ENCODE measurements at places on chromosomes 13 and 19.

GRCh38 chr19:3801412-3802096 is 15.4 kb upstream of the MATK start:
- no peak for DNase-seq

GRCh38 chr19:49830766-49831165 is 12.7 kb downstream of the MED25 start:
- DNase-seq = no peak

- no peak for DNase-seq
Measured at GRCh38 chr19:29193155-29193554, 19.8 kb downstream of the UQCRFS1 start.

DNA sequence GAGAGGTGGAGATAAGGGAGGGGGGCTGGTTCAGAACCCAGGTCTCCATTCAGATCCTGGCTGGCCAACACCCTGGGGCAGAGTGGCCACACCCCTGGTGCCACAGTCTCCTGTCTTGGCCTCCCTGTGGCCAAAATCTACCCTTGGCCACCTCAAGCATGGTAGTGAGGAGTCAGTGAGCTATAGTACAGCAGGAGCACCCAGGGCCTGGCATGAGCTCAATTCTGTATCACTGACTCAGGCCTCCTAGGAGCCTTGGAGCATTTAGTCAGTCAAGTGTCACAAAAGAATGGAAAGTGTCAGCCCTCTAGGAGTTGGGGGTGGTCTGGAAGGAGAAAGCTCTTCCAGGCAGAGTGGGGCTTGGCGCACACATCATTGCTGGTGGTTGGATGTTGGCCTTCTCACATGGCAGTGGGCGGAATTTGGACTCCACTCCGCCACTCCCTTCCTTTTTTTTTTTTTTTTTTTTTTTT is 6.6 kb upstream of the CD79A start:
- DNase-seq = no peak

- DNase-seq = no peak
Measured at GRCh38 chr19:18401580-18402112, 4.2 kb upstream of the LRRC25 start.

DNA sequence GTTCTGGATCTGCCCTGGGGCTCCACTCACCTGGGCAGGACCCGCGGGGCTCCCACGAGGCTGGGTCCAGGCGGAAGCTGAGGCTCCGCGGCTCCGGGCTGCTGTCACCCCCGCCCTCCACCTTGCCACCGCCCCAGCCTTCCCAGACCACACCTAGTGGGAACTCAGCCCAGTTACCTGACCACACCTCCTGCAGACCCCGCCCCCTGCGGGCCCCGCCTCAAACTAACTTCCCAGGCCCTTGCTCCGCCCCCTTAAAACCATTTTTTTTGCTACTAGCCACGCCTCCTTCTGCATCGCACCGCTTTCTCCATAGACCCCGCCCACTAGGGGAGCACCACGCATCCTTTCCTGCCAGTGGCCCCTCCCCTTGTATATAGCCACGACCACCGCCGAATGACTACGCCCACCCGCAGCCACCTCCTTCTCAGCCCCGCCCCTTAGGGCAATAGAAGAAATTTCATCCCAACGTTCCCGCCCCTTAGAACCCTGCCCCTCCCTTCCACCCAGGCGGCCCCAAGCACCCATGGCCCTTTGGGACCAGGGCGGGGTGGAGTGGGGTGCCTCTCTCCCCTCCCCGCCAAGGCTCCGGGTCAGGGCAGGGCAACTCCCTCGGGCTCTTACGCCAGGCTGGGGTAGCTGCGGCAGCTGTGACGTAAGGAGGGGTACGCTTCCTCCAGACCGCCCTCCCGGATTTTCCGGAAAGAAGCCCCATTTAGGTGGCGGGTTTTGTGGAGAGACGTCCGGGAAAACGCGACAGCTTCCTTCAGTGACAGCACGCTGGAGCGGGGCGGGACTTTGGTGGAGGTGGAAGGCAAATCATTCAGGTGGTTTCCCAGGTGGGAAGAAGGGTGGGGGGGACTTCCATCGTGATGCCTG is at the start of gene SH2D3A:
TSS of gene SH2D3A (minus strand) at position 79 of the 879 bp plus-strand sequence. CDS start 3,687 bp downstream, outside the sequence.
- no peak for DNase-seq

GRCh38 chr13:33865945-33866344 is 48.0 kb downstream of the RFC3 start:
- DNase-seq = no peak

- DNase-seq = no peak
Measured at GRCh38 chr19:30144242-30144758, 202.3 kb downstream of the URI1 start.

DNA sequence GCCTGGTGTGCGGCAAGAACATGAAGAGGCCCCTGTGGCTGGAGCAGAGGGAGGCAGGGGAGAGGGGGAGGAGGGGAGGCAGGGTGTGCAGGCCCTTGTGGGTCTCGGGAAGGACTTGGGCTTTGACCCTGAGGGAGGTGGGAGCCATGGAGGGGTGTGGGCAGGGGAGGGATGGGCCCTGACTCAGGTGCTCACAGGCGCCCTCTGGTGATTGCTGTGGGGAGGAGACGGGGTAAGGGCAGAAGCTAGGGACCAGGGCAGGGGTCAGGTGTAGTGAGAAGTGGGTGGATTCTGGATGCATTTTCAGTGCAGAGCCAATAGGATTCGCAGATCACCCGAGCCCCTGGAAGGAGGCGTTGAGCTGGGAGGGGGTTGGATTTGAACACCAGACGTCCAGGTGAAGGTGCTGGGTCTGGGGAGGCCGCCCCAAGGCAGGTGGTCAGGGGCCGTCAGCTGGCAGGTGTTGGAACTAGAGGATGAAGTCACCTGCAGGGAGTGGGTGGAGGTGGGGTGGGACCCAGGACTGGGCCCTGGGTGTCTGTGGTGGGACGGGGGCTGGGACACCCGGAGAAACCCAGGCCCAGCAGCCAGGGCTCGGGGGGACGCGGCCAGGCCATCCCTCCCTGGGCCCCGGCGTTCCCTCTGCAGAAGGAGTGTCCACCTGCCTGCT is 185.4 kb downstream of the KDM4B start:
- no peak for DNase-seq

- no peak for DNase-seq
Measured at GRCh38 chr13:46679369-46680120, 117.4 kb downstream of the ESD start.

GRCh38 chr19:44927746-44928145 is 13.3 kb downstream of the APOC1 start:
- no peak for DNase-seq

GRCh38 chr13:20193907-20194631 is 1.3 kb upstream of the GJB2 start:
- DNase-seq = no peak

GRCh38 chr13:87537951-87538350 is 133.2 kb upstream of the SLITRK5 start:
- no peak for DNase-seq

- no peak for DNase-seq
Measured at GRCh38 chr19:50325310-50326100, 3.7 kb downstream of the KCNC3 start.

DNA sequence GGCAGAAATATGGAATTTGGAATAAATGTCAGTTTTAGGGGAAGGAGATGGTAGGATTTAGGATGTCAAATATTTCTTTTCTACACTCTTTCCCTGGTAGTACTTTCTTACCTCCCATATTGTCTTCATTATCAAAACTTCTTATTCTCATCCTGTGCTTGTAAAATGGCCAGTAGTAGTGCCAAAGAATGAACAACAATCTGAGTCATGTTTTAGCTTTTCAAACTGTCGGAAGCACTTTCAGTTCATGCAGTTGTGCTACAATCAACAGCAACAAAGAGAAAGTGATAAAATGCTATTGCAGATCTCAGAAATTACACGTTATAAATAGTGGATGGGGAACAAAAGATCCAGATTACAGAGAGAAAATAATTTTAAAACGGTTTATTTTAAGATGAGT is 193.7 kb upstream of the RXFP2 start:
- no peak for DNase-seq

- DNase-seq = no peak
Measured at GRCh38 chr13:93227280-93227877, 772 bp downstream of the GPC6 start.

DNA sequence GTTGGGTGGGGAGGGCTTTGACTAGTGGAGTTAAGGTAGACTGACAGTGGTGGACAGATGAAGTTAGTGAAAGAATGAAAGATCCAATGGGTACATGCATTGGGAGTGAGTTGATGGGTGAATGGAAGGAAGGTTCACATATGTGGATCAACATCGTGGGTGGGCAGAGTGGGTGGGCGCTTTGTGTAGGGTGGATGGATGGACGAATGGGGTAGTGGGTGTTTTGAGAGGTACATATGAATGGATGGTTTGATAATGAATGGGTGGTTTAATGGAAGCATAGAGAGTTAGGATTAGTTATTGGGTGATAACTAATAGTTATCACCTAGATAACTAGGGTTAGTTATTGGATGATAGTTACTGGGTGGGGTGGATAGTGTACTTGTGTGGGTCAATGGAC is 11.5 kb downstream of the ZSWIM4 start:
- DNase-seq = no peak

- no peak for DNase-seq
Measured at GRCh38 chr13:38787550-38787949, 100.7 kb downstream of the FREM2 start.

DNA sequence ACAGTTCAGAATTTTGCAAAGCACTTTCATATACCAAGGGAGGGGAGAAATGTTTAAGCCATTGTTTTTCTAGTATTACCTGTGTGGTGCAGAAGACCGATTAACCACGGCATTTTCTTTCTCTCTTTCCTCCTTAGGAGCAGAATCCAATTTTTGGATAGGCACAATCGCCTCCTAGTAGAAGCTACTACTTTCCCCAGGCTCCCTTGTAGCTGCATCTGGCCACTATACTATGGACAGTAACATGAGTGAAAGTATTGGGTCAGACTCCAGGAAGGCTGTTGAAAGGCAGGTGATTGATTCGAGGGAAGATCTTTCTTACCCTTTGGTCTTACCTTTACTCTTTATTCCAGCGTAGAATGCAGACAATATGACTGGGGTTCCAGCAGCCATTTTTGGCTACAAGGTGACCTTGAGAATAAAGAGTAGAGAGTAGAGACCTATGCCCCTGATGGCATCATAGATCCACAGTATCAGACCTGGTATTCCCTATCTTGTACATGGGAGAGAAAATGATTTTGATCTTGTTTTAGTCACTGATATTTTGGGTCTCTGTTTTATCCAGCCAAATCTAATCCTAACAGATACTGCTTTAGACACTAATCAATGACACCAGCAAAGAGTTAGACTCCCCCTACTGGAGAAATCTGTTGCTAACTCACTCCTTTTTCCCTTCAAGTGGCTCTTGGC is 77.0 kb downstream of the LRRC63 start:
- no peak for DNase-seq

DNA sequence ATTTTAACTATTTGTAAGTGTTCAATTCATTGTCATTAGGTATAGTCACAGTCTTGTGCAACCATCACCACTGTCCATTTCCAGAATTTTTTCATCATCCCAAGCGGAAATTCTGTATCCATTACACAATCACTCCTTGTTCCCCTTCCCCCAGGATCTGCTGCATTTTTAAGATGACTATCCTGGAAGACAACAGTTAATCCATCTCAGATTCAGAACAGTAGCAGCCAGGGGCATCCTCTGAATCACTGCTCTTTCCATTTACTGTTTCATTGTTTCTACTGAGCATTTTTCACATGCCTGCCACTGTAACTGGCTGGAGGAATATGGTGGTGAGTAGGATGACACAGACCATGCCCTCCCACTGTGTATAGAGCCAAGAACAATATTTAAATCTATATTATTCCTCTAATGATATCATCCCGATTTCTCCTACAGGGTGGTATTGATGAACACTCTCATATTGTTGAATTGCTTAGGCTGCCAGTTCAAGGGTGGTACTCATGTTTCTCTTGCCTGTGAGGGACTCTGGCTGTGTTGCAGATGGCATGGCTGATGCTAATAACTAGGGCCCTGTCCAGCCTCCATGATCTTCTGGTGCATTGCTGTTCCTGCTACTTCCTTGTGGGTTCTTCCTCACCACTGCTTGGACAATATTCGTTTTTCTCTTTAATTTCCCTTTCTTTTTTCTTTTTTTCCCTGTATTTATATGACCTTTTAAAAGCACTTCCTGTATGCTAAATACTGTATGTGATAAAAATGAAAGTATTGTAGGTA is 59.0 kb downstream of the WDFY2 start:
- DNase-seq = peak; percentile 88

- DNase-seq = no peak
Measured at GRCh38 chr19:55134736-55135135, 14.3 kb downstream of the TNNT1 start.

GRCh38 chr19:45215391-45216191 is 29.6 kb downstream of the EXOC3L2 start:
- no peak for DNase-seq

GRCh38 chr19:11377237-11377636 is 2.8 kb downstream of the SWSAP1 start:
- peak; percentile 93 for DNase-seq

- DNase-seq = no peak
Measured at GRCh38 chr19:45076851-45077730, 813 bp upstream of the ZNF296 start.

- DNase-seq = no peak
Measured at GRCh38 chr19:18672606-18673337, 10.7 kb upstream of the CRTC1 start.

- DNase-seq = no peak
Measured at GRCh38 chr19:56751078-56751489, 79.5 kb upstream of the ZNF835 start.

- no peak for DNase-seq
Measured at GRCh38 chr19:35079826-35080225, 35.8 kb upstream of the FXYD3 start.

DNA sequence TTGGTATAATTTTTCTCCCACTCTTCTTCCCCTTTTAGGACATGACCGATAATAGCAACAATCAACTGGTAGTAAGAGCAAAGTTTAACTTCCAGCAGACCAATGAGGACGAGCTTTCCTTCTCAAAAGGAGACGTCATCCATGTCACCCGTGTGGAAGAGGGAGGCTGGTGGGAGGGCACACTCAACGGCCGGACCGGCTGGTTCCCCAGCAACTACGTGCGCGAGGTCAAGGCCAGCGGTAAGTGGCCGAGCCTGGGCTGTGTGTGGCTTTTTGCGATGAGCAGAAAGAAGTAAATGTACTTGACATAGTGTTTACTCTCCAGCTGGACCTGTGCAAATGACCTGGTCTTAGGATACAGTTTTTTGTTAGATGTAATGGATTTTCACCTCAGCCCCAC is 102.5 kb downstream of the ARHGEF7 start:
- no peak for DNase-seq

DNA sequence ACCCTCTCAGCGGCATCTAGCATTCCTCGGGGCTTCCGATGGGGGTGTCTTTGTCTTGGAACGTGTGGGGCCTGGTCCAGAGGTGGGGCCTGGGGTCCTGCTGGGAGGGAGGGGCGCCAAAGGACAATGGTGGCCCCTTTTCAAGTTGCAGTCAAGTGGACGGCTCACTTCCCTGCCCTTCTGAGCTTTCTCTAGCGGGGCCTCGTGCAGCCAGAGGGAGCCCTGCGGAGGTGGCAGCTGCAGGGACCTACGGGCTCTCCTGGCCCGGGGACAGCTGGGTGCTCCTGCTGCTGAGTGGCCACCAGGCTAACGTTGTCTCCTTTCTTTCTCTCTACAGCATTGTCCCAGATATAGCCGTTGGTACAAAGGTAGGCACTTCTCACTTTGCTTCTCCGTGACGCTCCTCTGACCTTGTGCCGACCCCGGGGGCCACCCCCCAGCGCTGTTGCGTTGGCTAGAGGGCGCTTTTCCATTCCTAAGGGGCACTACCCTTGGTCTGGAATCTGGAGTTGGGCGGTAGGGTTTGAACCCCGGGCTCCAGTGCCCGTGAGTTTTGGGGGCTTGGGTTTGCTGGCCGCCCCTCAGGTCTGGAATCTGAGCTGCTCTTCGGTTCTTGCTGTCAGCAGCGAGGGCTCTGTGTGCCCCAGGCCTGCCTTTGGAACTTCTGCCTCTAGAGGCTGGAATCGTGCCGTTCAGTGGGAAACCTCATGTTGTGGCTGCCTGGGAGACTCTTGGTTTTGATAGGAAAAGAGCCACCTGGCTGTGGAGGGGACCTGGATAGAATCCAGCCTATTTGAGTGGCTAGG is 2.0 kb downstream of the PTBP1 start:
- no peak for DNase-seq

Measured in HS-5 (cell line).